ENCODE measurements at places on chromosomes 6 and 20.
A peak's percentile ranks its signal among the peaks of the same experiment; 100 is the strongest.

GRCh38 chr6:42028234-42029061 is 21.9 kb upstream of the TAF8 start:
- DNase-seq: no peak

DNA sequence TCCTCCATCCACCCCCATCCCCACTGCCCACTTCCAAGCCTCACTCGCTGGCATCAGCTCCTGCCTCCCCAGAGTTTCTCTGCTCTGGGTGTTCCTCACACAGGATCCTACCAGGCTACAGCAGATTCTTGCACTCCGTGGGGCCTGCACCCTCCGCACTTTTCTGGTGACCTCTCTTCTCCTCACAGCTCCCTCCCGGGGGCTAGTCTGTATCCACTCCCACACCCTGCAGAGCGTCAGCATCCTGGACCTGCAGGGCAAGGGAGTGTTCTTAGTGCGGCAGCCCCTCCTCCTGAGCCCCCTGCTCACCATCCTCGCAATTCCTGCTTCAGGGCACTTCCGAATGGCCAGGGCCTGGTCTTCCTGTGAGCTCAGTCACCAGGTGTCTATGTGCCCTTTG is 224.2 kb downstream of the DLL1 start:
- no peak for DNase-seq

- peak; percentile 12 for DNase-seq
These were observed 24.0 kb upstream of the HDAC2 start for GRCh38 chr6:113994934-113995342.

DNA sequence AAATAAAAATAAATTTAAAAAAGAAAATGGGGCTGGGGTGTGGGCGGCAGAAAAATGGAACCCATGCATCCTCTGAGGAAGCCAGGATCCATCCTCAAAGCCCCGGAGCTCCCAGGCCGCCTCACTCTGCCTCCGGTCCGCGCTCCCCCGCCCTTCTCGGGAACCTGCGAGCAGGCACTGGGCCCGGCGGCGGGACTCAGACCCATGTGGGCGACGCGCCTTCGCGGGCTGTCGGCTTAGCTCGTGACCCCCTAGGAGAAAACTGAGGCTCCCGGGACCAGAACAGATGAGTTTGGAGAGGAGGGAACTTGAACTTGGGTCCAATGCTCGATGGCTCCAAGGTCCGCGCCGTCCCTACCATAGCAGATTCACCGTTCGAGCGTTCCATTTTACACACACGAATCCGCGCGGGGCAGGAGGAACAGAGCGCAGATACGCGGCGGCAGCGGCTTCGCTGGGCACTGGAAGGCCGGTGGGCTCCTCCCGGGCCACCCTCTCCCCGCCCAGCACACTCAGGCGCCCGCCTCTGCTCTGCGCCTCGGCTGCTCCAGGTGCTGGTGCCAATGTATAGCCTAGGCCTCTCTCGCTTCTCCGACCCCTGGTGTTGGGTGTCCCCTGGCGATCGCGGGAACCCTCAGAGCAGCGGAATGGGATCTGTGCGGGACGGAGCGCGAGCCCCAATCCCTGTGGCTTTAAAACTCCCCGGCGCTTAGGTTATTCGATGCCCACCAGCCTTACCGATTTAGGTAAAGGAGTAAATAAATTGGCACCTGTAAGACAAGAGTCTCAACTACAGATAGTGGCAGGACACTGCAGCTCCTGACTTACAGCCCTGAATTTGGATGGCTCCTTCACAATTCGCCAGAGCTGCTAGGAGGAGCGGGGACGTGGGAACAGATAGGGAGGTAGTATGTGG is 39.2 kb downstream of the DPPA5 start:
- DNase-seq: no peak

DNA sequence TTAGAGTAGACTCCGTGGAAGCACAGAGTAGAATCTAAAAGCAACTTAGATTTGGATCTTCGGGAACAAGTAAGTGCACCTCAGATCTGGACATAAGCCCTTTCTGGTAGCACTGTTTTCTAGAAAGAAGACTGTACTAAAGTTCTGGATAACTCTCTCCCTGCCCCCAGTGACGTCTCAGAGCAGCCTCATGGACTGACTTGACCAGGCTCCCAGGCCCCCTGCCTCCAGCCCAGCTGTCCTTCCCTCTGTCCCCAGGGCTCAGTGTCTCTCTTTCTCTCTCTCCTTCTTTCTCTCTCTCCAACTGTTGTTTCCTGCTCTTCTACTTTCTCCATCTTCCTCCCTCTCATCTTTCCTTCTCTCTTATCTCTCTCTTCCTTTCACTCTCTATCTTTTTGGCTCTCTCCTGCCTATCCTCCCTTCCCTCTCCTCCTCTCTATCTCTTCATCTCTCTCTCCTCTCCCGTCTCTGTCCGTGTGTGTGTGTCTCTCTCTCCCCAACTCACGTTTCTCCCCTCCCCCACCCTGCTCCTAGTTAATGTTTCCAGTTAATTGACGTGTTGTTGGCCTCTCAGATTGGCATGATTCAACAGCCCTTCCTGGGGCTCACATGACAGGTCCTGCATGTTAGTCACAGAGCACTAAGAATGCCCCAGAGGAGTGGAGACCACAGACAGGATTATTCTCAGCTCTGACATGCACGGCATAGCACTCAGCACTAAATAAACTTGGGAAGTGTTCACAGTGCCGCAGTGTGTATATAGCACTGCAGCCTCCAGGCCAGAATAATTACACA is 180.4 kb upstream of the FOXQ1 start:
- no peak for DNase-seq

DNA sequence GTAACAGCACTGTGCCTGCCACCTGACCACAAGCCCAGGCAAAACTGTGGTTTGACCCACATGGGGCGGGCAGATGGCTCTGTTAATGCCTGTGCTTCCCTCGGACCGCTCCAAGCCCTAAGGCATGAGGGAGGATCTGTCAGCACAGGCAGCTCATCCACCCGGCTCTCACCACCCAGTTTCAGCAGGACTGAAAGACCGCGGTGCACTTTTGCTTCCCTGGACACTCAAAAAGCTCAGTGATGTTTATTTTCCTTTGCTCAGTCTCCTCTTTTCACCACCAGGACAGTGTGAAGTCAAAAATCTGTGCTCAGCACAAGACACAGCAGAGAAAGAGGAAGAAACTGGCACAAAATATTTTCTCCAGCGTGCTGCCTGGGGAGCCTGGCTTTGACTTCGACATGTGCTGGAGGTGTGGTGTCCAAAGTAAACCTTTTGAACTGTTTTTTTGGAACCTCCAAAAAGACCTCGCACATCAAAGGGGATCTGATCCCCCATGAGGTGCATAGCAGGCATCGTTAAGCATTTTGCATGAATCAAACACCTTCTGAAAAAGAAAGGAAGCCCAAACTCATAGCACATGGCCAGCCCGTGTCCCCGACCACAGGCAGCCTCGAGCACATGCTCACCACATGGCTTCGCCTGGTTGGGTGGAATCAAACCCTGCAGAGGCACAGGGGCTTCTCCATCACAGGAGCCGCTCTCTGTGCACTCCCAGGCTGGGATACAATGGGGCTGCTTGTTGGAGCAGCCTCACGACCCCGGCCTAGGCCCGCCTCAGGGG is 441.7 kb upstream of the JARID2 start:
- DNase-seq: no peak
